ENCODE measurements at places on chromosomes 6 and 20.

GRCh38 chr6:112027942-112028674 lies 25.8 kb upstream of the CCN6 start:
- DNase-seq: peak; percentile 91

GRCh38 chr20:3224681-3225421 lies 14.1 kb downstream of the SLC4A11 start:
- DNase-seq: no peak

- DNase-seq: no peak
Measured at GRCh38 chr6:51432481-51432880, 613.8 kb downstream of the TFAP2B start.

- no peak for DNase-seq
Measured at GRCh38 chr20:20341371-20341770, 26.5 kb upstream of the INSM1 start.

GRCh38 chr6:144013486-144013909 lies 5.4 kb upstream of the PLAGL1 start:
- DNase-seq: peak; percentile 67

DNA sequence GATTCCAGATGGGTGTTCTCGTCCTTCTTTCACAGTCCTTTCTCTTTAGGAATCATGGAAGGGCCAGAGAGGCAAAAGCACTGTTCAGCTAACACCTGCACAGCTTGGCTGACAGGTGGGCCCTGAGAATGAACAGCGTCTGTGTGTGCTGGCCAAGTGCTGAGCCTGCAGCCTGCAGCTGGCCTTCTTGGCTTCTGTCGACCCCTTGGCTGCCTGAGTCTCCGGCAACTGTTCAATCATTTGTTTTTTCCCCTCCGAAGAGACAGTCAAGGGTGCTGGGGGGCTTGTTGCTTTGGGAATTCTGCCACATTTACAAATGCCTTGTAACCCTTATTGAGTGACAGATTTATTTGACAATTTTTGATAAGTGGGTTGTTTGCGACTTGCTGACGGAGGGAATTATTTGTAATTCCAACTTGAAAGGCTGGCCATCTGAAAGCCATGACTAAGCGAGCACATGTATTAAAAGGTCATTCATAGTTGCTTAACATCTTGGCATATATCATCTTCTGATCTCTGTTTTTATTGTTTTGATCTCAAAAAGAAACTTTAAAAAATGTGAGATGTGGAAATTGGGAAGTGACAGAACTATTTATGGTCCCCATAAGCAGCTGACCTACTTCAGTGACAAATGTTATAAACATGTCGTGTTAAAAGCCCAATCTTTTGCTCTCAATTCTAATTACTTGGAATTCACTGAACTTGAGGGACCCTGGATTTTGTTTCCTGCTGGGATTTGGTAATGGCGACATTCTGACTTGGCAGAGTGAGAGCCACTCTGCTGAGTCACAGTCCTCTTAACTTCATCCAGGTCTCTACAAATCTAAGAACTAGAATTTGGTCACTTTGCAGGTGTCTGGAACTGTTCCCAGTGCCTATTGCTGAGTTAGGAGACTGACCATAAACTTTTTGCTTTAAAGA lies 41.9 kb upstream of the FERMT1 start:
- DNase-seq: no peak

- DNase-seq: no peak
Measured at GRCh38 chr20:36408219-36408618, 102.1 kb downstream of the DLGAP4 start.

GRCh38 chr6:117494283-117494682 lies 11.8 kb downstream of the DCBLD1 start:
- no peak for DNase-seq

GRCh38 chr6:167474725-167475124 lies 149.8 kb downstream of the TTLL2 start:
- DNase-seq: no peak

DNA sequence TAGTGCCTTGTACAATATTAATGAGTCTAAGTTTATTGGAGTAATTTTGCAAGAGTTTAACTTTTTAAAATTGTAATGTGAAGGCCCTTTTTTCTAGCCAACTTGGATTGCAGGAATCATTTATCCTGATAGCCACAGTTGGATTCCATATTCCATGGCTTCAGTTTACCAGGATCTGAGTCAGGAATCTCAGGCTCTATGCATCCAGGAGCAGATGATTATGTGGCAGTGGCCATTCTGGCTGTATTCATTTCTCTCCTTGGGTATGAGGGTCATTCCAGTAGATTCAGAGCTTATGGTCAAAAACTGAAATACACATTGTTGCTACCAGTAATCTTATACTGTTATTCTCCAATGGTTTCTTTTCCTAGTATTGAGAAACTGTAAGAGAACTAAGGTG lies 2.9 kb downstream of the AIG1 start:
- no peak for DNase-seq

DNA sequence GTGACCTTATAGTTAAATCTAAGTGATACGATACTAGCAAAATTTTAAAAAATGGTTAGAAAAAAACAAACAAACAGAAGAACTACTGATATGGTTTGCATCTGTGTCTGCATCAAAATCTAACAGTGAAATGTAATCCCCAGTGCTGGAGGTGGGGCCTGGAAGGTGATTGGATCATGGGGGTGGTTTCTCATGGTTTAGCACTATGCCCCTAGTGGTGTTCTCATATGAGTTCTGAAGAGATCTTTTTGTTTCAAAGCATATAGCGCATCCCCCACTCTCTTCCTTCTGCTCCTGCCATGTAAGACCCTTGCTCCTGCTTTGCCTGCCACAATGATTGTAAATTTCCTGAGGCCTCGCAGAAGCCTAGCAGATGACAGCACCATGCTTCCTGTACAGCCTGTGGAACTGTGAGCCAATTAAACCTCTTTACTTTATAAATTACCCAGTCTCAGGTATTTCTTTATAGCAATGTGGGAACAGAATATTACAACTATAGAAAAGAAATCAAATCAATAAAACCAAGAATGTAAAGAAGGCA lies 5.4 kb downstream of the FBXL4 start:
- no peak for DNase-seq

GRCh38 chr20:47063407-47063806 lies 168.8 kb downstream of the EYA2 start:
- no peak for DNase-seq

DNA sequence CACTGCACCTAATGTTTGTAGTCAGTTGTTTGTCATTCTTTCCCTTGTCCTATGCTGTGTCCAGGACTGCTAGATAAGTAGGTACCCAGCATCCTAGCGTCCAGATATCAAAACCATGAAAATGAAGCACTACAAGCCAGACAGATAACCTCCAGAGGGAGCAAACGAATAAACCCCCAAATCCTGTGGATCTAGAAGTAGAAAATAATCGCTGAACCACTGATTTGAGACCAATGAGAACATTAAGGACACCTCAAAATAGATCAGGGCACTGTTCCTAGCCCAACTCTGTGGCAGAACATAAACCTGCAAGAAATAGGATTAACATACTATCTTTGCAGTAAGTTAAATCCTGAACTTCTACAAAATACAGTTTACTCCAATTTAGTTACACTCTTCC lies 1.1 kb upstream of the KLHL32 start:
- peak; percentile 17 for DNase-seq

GRCh38 chr6:26401389-26401986 lies 587 bp upstream of the BTN3A1 start:
- DNase-seq: no peak

DNA sequence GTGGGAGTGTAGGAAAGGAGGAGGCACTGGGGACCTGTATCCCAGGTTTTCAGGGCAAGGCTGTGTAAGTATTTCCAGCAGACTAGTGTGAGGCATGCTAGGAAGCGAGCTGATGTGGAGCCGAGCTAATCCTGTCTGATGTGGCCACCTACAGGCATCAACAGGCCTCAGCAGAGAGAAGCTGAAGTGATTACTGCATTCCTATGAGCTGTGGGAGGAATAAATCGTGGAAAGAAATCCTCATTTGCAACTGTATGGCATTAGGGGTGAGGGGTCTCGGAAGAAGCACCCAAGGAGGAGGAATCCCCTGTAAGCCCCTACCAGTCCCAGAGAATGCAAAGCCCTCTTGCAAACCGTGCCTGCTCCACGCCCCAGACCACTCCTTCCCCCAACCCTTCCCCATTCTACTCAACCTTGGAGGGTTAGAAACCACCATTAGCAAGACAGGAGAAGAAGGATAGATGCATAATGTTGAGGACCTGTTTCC lies 41.6 kb downstream of the C6orf15 start:
- no peak for DNase-seq

- no peak for DNase-seq
Measured at GRCh38 chr6:125528621-125529041, 220.8 kb upstream of the HEY2 start.

DNA sequence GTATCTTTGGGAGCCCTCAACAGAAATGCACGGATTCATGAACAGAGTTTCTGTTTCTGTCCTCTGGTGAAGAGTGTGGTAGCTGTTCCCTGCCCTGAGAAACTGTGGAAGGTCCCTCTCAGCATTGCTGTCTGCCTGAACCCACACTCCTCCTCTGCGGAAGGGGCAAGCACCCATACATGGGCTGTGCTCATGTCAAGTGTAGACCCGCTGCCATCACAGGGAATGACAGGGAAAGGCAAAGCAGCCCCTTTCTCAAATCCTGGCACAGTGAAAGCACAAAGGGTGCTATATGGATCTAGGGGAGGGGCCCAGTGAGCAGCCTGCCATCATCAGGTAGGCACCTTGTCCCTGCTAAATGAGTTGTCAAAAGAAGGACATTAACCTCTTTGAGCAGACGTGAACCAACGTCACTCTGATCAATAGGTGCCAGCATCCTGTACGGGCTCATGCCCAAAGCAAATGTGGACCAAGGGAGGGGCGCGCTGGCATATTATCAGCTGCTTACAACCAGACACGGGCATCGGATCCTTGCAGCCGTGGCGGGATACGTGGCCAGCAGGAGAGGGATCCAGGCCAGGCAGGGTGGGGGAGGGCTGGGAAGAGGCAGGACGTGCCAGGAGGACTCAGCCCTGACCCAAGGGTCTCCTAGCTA lies 231.2 kb upstream of the PMEPA1 start:
- DNase-seq: no peak

- no peak for DNase-seq
Measured at GRCh38 chr20:61014491-61014890, 237.6 kb upstream of the CDH4 start.

- no peak for DNase-seq
Measured at GRCh38 chr6:170100046-170100445, 190.8 kb downstream of the DLL1 start.

- no peak for DNase-seq
Measured at GRCh38 chr6:14499841-14500240, 382.3 kb downstream of the CD83 start.
